ENCODE measurements at places on chromosomes 12 and 14.

- no peak for DNase-seq
Observed at GRCh38 chr14:98705871-98706300, 566.1 kb downstream of the BCL11B start.

DNA sequence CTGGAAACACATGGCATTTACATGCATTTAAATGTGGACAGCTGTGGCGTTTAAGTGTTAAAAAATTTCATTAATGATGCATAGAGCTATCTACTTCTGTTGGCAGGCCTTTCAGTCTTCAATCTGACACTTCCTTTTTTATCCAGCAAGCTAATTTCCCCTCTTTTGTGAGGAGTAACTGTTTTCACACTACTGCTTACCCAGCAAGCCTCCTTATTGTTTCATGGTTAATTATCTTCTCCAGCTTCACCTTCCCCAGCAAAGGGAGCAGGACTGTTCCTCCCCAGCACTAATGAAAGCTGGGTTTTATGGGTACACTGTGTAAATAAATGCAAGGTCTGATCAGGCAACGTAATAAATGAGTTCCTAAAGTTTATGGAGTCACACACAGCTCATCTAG, 129.4 kb upstream of the NPAS3 start:
- DNase-seq, result no peak

GRCh38 chr14:30532264-30532663, 26.7 kb upstream of the G2E3 start:
- no peak for DNase-seq

GRCh38 chr12:132262256-132263060, 66.9 kb downstream of the GALNT9 start:
- DNase-seq, result no peak

DNA sequence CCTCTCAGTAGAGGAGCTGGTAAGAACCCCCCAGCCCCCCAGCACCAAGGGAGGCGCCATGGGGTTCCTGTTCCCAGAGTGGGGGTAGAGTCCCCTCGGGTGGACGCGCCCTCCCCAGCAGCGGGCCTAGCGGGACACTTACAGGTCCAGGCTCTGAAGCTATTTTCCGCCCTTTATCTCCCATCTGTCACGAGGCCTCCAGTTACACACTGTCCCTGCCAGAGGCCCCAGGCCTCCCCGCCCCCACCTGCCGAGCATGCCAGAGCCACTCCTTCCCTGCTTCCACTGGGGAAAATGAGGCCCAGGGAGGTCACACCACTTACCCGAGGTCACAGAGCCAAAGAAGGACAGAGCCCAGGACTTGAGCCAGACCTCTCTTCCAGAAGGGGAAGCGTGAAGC, 3.1 kb downstream of the C14orf180 start:
- DNase-seq, result peak; percentile 79

DNA sequence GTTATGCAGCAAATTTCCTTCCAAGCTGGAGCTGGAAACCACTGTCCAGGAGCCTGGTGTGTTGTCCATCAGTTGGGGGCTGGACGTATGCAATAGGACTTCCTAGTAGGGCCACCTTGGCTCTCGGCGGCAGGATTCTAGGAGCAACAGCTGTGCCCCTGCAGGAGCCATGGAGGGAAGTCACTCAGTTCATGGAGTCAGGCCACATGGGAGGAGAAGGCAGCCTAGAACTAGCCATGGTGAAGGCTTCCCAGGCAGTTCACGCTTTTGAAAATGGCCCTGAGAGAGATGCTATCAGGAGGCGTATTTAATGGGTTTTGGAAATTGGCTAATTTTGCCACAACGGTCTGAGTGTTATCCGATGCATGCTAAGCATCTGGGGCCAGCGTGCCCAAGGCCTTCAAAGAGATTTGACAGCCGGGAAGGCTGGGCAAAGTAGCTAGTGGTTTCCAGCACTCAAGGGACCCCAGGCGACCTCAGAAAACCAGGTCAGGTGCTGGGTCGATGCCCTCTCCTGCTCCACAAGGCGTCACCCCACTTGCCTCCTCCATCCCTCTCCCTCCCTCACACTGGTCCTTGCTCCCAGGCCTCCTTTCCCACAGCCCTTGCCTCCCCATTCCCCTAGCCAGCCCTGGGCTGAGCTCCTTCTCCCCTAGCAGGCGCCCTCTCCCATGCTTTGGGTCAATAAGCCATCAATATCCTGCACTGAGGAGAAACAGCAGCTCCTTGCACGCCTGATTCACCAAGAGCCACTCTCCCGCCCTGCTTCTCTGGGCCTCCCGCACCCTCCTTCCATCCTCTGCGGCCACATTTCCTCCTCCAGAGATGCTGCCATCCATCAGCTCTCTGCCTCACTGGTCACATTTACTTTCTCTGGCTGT, 30.9 kb upstream of the SYNDIG1L start:
- peak; percentile 82 for DNase-seq

GRCh38 chr14:31118892-31119291, 88.7 kb downstream of the HECTD1 start:
- no peak for DNase-seq

GRCh38 chr14:54788701-54789100, 113.9 kb downstream of the GCH1 start:
- no peak for DNase-seq

- no peak for DNase-seq
Observed at GRCh38 chr14:55869397-55870049, 248.7 kb upstream of the PELI2 start.

GRCh38 chr12:89411846-89412245, 59.5 kb upstream of the DUSP6 start:
- no peak for DNase-seq

DNA sequence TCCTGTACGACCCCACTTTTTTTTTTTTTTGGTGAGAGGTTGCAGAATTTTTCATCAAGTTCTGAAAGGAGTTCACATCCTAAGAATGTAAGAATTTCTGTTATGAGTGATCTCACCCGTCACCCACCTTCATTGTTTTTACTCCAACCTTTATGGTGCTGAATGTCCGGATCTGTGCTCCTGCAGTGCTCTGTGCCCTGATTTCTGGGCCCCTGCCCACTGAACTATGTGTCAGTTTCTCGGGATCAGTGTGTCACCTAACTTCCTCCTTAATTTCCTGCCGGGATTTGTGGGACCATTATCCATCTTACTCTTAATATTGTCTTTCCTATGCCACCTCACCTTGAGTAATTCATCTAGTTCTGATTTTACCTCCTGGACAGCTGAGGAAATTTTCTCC, 11.6 kb downstream of the RASSF8 start:
- DNase-seq, result no peak

- DNase-seq, result no peak
Observed at GRCh38 chr14:101374373-101375338, 186.6 kb upstream of the DIO3 start.
